Common myeloid progenitor, CD34-positive (primary cell): ENCODE measurements at places on chromosomes 4 and X.
A peak's percentile ranks its signal among the peaks of the same experiment; 100 is the strongest.

DNA sequence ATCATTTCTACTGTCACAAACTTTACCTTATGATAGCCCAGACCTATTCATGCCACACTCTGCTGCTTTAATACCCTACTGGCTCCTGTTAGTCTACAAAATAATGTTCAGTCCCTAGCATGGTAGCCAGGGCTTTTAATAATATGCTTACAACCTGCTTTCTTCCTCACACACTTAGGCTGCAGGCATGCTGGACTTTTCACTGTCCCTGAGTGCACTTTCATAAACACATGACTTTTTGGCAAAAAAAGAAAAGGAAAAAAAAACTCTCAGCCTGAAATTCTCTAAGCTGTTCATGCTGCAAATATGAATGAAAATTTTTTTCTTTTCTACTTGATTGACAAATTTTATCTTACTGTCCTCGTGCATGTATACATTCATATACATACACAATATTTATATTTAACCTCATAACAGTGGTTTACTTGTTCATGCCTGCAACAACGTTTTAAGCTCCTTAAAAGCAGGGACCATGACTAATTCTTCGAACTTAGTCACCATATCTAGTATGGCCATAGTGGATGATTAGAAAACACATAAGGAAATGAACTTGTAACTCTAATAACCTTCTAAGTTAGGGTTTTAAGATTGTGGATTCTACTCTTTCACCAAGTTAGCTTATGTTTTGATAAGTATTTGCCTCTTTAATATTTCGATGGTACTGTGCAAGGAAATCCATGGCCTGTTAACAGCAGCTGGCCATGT lies 229.5 kb downstream of the SPCS3 start:
- no peak for DNase-seq

DNA sequence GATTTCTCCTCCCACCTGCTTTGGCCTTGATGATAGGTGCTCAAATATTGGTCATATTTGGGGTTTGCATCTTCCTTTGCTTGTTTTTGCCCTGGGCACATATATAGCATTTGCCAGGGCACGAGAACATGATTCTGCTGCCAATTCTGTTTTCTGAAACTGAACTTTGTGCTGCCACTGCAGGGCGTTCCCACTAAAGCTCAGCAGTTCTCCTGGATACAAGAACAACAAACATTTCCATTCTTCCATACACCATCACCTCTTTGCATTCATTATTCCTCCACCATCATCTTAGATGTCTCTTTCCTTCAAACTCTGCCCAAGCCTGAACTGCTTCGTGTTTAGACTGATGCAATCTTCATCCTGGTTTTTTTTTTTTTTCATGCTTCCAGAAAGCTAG lies 36.3 kb upstream of the GATB start:
- no peak for DNase-seq

- no peak for DNase-seq
Observed at GRCh38 chrX:115940348-115940747, 230.2 kb upstream of the AGTR2 start.

- DNase-seq, result no peak
Observed at GRCh38 chr4:3674479-3674851, 91.7 kb upstream of the ADRA2C start.

- no peak for DNase-seq
Observed at GRCh38 chr4:126361287-126361686, 1046.5 kb downstream of the FAT4 start.

DNA sequence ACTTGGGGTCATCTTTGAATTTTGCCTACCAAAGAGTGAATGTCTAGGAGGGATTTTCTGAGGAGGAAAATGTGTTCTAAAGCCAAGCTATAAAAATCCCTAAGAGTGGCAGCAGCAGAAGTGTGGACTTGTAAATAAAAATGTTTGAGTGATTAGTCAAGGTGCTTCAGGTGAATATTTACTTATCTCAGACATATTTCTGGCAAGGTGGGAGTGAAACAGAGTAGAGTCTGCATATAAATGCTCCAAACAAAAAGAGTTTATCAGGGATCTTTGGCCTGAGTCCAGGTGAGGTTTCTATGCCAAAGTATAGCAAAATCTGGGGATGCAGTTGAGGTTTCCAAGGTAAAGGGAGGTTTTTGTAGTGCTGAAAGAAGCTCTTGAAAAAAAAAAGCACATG lies 19.7 kb downstream of the CYSLTR1 start:
- DNase-seq, result no peak

DNA sequence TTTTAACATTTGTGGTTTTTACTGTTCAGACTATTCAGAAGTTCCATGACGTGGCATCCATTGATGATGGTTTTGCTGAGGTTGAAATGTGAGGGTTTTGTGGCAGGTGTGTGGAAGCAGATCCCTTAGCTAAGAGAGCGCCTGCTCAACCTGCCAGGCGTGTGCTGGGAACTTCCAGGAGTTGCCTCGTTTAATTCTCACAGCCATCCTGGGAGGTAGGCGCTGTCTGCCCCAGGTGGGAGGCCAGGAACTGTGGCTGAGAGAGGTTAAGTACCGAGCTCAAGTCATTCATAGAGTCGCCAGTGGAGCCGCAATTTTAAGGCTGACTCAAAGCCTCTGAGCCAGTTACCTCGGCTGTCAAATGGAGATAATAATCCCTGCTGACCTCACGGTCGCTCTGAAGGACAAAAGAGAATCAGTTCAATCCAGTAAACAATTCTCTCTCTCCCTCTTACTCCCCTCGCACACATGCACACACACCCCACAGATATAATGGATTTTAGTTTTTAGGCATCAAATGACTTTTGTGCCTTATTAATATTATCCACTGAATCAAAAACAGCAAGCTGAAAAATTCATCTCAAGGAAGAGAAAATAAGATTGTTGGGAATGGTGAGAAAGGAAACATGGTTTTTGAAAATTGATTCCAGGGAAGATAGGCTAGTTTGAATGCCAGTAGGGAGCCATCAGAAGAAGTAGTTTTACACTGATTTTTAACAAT lies 171.3 kb downstream of the PTTG2 start:
- peak; percentile 31 for DNase-seq

DNA sequence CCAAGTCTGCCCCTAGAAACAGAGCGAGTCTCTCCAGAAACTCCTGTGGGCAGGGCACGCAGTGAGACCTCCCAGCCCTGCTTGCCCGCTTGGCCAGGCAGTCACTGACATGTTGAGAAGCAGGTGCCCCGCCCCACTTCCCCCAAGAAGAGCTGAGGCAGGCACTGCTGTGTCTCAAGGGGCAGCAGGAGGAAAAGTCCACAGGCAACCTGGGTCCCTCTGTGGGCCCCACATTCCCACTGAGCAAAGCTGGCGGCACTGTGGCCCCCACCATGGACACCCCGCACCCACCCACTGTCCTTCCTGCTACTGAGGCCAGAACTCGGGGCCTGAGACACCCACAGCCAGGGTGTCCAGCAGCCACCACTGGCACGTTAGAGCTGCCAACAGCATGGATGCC lies 137.3 kb upstream of the NKX1-1 start:
- no peak for DNase-seq

DNA sequence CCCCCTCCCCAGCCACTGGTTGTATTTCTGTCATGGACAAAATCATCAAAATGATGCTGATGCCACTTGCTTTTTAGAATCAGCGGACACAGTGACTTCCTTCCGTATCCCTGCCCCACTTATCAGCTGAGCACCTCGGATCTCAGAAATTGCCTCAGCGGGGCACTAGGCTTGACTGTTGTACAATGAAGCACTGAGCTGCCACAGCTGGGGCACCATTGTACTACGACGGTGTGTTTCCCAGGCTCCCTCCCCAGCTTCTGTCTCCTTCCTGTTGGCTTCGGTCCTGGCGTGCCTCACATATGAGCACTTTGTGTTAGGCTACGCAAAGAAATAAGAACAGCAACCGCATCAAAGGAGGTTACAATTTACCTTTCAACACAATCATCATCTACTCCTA lies 82.4 kb downstream of the F11 start:
- DNase-seq, result no peak

GRCh38 chrX:15853586-15854079 lies 980 bp downstream of the AP1S2 start:
- DNase-seq, result no peak

GRCh38 chr4:144754562-144755410 lies 108.8 kb downstream of the HHIP start:
- peak; percentile 7 for DNase-seq

GRCh38 chrX:136745215-136746173 lies 35.2 kb downstream of the ARHGEF6 start:
- peak; percentile 89 for DNase-seq

DNA sequence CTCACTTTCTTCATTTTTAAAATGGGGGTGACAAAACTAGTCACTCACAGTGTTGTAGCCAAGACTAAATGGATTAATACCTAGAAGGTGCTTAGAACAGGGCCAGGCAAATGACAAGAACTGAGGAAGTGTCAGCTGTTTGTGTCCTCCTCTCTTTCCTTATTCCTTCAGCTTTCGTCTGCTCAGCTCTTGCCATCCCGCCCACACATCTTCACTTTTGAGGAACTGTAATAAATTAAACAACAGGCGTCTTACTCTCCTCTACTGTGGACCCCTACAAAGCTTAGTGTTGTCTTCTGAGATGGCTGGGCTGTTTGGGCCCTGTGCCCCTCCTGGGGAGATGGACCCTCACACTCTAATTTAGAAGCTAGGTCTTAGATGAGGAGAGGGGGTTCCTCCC lies 2.7 kb downstream of the HPSE start:
- peak; percentile 66 for DNase-seq

GRCh38 chr4:10589321-10589720 lies 95.2 kb downstream of the CLNK start:
- no peak for DNase-seq

DNA sequence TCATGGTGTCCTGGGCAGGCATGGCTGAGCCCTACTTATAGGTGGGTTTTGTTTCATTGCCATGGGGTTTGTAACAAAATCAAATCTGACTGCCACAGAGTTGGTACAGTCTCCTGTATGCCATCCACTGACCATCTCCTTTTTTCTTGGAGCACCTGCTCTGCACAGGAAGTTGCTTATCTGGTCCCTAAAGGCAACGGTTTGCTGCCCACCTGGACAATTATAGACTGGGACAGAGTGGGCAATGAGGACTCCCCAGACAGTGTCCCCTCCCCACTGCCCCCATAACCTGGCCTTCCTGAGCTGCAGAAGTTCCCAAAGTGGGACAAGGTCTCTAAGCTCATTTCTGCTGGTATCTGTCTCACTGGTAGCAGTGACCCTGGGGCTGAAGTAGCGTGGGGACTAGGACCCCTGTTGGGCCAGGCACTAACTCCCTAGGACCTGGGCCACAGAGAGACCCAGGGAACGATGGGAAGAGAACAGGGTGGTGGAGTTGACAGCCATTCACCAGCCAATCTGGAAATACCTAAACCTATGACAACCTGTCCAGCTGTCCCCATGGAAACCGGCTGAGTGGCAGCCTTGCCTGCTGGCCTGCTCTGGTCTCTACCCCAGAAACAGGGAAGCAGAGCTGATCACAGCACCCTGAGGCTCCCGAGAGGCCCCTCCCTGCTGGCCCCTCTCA lies 64.7 kb downstream of the WFS1 start:
- no peak for DNase-seq

GRCh38 chr4:80229590-80229989 lies 32.3 kb downstream of the PRDM8 start:
- no peak for DNase-seq

DNA sequence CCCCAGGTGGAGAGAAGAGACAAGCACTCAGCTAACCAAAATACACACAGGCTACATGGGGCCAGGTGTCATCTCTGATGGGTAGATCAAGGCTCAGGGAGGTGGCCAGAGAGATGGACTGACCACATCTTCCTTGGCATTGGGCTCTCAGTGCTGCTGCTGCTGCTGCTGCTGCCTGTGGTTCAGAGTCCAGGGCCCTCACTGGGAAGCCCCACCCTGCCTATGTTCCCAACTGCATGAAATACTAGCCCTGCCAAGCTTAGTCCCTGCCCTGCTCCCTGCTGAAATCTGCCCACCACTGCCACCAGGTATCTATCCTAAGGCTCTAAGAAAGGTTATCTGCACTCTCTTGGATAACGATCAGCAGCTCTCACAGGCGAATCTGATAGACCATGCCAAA lies 118.7 kb downstream of the EFHC2 start:
- no peak for DNase-seq

- no peak for DNase-seq
Observed at GRCh38 chr4:181105487-181105886, 1137.7 kb upstream of the TENM3 start.

- DNase-seq, result no peak
Observed at GRCh38 chrX:130285069-130285620, 16.4 kb upstream of the ZNF280C start.

GRCh38 chr4:113978561-113979147 lies 793 bp downstream of the ARSJ start:
- no peak for DNase-seq

GRCh38 chr4:180434131-180434895 lies 1808.9 kb upstream of the TENM3 start:
- DNase-seq, result peak; percentile 49

GRCh38 chr4:84965553-84966381 lies 723 bp downstream of the WDFY3 start:
- DNase-seq, result no peak

GRCh38 chrX:14354521-14354920 lies 174.8 kb upstream of the GLRA2 start:
- no peak for DNase-seq
